ENCODE measurements at places on chromosomes 3 and 15.

DNA sequence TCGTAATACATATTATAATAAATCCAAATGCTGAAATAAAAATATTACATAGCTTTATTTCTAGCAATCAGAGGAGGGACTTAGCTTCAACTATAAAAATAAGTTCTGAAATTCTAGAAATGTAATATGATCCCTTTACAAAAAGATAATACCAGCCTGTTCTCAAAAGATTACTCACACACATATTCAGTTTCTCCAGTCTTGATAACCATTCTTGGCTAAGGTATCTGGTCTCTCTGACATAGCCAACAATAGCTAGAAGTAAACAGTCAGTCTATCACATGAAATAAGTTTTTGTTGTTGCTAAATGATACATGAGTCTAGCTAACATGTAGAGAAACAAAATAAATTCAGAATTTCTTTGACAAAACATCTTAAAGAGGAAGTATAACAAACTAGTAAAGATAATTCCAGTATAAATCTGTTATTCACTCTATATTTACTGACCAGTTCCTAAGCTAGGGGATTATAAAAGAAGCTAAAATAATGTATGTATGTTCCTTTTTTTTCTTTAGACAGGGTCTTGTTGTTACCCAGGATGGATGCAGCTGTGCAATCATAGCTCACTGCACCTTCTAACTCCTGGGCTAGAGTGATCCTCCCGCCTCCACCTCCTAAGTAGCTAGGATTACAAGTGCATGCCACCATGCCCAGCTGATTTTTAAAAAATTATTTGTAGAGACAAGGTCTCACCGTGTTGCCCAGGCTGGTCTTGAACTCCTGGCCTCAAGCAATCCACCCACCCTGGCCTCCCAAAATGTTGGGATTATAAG is 170.6 kb downstream of the TBL1XR1 start:
- DNase-seq = no peak

DNA sequence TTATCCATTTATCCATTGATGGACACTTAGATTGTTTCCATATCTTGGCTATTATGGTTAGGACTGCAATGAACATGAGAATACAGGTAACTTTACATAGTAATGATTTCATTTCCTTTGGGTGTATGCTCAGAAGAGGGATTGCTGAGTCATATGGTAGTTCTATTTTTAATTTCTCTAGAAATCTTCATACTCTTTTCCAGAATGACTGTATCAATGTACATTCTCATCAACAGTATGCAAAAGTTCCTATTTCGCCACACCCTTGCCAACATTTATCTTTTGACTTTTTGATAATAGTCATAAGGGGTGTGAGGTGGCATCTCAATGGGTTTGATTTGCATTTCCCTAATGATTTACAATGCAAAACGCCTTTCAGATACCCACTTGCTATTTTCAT is 6.2 kb upstream of the NIPA1 start:
- DNase-seq = no peak

DNA sequence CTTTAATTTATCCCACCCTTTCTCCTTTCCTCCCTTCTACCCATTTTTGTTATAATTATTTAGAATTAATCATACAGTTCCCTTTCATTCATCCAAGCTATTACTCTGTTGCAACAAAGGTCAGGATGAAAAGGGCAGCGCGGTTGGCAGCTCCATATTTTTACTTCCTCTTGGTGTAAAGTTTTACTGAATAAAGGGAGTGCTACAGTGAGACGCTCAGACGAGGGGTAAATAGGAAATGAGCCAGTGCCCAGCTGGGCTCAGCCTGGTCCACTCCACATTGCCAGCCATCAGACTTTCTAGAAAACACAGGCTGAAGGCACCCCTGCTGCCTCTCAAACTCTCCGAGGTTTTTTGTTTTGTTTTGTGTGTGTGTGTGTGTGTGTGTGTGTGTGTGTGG is 21.9 kb upstream of the ZBTB38 start:
- no peak for DNase-seq

GRCh38 chr3:66572938-66573710 is 72.3 kb upstream of the LRIG1 start:
- no peak for DNase-seq

DNA sequence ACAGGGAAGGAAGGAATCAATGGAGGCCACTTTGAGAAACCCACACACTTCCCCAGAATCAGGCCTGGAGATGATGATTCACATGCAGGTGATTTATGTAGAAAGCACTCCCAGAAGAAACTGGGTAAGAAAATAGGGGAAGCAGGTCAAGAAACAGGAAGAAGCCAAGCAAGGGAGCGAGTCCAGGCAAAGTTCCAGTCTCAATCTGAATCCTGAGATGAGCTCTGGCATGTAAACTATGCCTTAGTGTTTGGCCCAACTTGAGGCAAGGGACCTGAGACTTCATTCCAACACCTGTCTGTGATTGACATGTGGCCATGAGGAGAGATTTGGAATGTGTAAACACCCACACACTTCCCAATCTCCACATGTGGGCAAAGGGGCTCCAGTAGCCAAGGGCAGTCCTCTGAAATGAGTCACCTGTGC is 61.6 kb upstream of the CTNNB1 start:
- DNase-seq = no peak

GRCh38 chr3:194312186-194312742 is 38.9 kb downstream of the CPN2 start:
- DNase-seq = no peak

GRCh38 chr15:42273900-42274701 is 868 bp upstream of the TMEM87A start:
- DNase-seq = no peak

GRCh38 chr15:35721751-35722150 is 175.8 kb upstream of the DPH6 start:
- DNase-seq = no peak
